ENCODE measurements at places on chromosomes 2 and 18.

GRCh38 chr18:65606551-65607130, 144.2 kb upstream of the CDH7 start:
- no peak for DNase-seq

DNA sequence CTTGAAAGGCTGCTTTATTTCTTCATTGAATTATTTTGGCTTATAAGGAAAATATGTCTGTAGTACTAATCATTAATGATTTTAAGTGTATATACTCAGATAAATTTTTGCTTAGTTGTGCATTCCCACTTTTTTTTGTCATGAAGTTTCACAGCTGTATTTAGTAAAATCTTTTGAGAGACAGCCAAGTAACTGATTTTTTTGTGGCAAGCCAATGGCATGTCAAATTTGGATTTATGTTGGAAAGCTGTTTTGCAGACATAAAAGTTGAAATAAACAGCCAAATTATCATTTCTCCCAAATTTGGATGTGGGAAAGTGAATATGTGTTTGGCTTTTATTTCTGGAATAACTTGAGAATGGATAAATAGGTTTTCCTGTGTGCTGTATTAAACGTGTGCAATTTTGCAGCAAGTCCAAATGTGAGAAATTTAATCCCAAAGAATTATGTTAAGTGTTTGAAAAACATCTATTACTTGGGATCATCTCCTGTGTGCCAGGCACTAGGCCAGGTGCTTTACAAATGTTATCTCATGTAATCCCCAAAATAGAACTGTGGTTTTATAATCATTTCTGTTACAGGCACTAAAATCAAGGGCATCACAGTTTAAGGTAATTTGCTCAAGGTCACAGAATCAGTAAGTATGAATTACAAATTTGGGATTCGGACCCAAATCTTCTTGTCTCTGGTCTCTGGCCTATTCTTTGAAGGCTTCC, 160.4 kb downstream of the PTPRM start:
- no peak for DNase-seq

DNA sequence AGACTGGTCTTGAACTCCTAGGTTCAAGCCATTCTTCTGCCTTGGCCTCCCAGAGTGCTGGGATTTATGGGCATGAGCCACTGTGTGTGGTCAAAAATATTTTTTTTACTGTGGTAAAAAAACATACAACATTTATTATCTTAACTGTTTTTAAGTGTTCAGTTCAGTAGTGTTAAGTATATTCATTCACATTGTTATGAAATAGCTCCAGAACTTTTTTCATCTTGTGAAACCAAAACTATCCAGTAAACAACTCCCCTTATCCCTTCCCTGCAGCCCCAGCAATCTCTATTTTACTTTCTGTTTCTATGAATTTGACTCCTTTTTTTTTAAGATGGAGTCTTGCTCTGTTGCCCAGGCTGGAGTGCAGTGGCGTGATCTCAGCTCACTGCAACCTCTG, 9.3 kb downstream of the RMC1 start:
- no peak for DNase-seq

GRCh38 chr18:48566589-48566988, 27.8 kb downstream of the CTIF start:
- DNase-seq: no peak

DNA sequence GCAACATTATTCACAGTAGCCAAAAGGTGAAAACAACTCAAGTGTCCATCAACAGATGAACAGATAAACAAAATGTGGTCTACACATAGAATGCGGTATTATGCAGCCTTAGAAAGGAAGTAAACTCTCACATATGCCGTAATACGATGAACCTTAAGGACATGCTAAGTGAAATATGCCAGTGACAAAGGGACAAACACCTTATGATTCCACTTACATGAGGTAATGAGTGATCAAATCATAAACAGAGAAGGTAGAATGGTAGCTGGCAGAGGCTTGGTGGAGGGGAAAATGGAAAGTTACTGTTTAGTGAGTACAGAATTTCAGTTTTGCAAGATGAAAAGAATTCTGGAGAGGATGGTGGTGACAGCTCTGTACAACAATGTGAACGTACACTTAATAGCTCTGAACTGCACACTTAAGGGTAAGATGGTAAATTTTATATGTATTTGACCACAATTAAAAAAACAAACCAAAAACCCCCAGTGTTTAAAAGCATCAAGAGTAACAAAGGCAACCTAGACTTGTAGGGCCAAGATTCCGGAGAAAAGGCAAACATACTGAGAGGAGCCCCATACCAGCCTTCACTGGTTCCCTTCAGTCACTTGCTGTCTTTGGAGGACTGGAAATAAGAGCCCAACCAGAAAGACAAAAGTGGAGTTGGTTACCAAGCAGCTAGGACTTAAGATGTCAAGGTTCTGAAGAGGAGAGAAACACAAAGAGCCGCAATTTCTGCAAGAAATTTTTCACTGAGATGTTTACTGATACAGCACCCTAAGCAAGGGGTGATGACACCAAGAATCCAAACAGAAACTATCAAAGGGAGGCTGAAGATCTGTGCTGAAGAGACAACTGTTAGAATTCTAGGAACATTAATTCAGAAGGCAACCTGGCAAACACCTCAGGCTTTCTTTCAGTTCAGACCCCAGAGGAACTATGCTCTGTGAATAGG, 61.3 kb downstream of the CUL3 start:
- DNase-seq: no peak

DNA sequence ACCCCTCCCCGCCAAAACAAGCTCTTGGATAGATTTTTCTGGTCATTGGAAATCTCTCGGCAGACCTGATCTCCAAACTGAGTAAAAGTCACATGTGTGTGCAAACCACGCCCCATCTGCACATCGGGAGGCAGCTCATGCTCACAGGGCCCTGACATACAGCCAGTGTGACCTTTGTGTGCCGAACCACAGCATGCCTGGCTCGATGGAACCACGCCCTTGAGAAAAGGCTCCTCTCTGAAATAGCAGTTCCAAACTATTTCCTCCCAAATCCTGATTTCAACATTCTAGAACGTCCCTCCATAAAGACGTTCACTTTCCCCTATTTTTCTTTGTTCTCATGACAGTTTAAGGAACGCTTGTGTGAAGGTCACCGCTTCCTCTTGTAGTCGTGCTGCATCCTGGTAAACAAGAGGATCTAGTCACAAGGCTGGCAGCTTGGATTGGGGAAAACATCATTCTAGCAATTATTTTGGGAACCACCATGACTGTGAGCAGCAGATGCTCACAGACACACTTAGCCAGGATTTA, 59.3 kb upstream of the MAP4K4 start:
- no peak for DNase-seq

- no peak for DNase-seq
Observed at GRCh38 chr2:1791006-1791605, 46.8 kb upstream of the PXDN start.

GRCh38 chr2:53768242-53768542, 588 bp downstream of the CHAC2 start:
- DNase-seq: no peak

DNA sequence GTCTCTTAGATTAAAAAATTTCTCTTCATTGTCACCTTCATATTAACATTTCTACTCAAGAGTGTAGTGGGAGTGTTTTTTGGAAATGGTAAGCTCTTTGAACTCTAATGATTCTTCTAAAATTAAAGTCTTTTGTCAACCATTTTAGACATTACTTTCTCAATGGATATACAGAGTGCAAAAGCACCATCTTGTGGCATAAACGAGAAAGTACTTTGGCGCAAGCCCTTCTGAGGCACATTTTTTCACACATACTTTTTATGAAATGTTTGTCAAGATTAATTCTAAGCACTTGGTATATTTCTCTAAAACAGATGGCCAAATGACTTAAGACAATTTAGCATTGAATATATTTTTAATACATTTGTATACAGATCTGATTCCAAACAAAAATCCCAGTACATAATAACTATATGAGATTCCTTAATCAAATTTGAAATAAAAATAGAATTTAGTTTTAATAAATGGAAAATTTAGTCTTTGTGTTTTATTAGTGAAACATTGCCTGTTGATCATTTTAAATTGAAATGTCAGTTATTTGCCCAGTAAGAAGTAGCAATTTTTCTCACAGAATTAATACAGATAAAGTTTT, 63.3 kb upstream of the GALNT5 start:
- no peak for DNase-seq

- DNase-seq: no peak
Observed at GRCh38 chr18:7683753-7684152, 116.6 kb downstream of the PTPRM start.

DNA sequence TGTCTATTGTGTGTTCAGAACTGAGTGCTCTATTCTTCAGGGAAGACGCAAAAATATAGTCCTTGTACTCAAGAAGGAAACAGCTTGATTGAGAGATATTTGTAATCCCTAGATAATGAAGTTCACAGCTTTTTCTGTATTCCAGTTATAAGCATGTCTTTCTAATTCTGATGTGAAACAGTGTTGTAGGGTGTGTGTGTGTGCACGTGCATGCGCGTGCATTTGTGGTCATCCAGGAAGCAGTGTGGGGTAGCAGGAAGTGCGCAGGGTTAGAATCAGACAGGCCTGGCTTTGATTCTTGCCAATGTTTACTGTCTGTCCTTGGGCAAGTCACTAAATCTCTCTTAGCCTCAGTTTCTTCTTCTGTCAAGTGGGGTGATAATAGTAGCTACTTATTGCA, 87.9 kb downstream of the NPAS2 start:
- no peak for DNase-seq

GRCh38 chr2:25253153-25253626, 84.8 kb upstream of the POMC start:
- no peak for DNase-seq

DNA sequence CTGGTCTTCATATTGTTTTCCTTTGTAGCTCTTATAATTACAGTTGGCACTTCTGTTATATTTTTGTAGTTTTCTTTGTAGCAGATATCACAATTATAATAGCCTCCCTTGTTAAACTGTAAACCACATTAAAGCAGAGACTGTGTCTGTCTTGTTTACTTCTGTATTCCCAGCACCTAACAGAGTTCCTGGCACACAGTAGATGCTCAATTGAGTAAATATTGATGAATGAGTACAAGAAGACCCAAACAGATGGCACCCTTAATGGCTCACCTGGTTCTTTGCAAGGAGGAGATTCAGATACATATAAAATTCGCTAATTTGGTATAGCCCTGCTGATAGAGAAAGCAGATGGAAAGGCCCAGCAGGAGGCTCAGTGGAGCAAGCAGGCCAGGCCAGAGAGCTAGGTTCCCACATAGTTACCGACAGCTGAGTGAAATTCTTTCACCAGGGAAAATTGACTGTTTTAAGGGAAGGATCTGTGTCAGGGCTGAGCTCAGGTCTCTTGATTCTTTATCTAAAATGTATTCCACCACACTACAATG, 120.1 kb downstream of the NUP35 start:
- DNase-seq: no peak

- DNase-seq: no peak
Observed at GRCh38 chr18:76985951-76986236, 146.7 kb downstream of the MBP start.

GRCh38 chr2:206383669-206384068, 59.7 kb upstream of the ADAM23 start:
- DNase-seq: no peak

DNA sequence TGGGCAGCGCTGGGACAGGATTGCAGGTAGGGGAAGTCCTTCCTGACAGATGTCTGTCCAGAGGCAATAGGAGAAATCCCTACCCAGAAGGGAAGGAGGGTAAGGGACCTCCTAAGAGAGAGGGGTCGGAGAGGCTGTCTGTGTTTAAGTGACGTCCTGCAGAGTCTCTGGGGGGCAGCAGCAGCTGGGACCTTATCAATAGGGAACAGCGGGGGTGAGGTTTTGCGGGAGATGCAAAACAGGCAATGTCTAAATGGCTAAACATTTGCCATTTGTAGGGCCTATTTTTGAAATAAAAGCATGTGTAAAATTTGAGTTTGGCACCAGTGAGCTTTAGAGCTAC, 108.7 kb upstream of the HS6ST1 start:
- no peak for DNase-seq

- DNase-seq: no peak
Observed at GRCh38 chr2:136248242-136248641, 130.3 kb upstream of the CXCR4 start.

DNA sequence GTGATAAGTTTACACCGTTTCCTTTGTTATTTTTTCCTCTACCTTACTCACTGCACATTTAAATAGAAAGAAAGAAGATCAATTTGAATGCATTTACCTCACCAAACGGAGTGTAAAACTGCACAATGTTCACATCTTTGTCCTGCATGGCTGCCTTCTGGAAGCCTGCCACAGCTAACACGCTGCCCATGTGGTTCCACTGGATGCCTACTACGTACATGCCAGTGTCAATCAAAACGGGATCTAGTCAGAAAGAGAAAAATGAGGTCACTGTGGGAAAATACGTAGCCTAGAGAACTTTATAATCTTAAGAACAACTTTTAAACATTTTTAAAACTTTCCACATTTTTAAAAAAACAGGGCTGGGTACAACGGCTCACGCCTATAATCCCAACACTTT, 16.4 kb downstream of the WDR35 start:
- DNase-seq: no peak

- DNase-seq: no peak
Observed at GRCh38 chr2:86593266-86593665, 30.0 kb upstream of the CHMP3 start.

GRCh38 chr2:105126336-105126735, 88.5 kb downstream of the MRPS9 start:
- DNase-seq: no peak

GRCh38 chr2:24893934-24894333, 26.1 kb downstream of the ADCY3 start:
- no peak for DNase-seq

DNA sequence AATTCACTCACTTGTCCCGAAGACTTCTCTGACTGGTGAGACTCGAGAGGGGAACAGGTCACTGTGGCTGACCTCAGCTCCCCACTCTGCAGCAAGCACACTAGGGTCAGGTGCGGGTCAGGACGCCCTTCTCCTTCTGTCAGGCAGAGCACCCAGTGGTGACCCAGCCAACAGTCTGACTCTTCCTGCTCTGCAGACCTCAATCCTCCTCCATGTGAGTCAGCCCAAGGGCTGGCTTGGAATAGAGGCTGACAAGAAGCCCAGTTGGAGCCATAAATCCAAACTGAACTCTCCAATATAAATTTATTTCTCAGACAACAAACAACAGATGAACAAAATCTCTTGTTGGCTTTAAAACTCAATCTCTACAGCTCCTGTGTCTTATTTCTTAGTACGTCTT, 253.1 kb downstream of the SH3BP4 start:
- DNase-seq: no peak

DNA sequence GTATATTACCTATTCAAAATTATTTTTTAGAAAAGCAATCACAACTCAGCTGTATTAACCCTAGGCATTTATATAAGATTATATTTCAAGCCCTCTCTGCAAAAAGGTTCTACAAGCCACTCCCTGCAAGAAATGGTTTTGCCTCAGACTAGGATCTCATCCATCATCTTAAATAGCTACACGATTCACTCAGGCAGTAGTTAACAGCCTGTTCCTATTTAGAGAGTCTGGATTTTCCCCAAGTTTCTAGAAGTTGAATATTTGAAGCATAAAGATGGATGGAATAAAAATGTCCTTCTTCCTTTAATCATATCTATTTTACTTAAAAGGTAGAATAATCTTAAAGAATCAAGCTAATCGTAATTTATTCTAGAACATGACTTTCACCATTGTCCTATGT, 167.1 kb upstream of the STK17B start:
- no peak for DNase-seq

Data from stimulated activated CD8-positive, alpha-beta memory T cell treated with anti-CD3 and anti-CD28 coated beads, Interleukin-15, amount 100 ng/mL, for 24 hours (primary cell).